ENCODE measurements at places on chromosomes 6 and 20. TPM values are rescaled to one million over a fixed set of nuclear protein-coding genes. Genes with fewer than 3 reads are reported as not detected.

DNA sequence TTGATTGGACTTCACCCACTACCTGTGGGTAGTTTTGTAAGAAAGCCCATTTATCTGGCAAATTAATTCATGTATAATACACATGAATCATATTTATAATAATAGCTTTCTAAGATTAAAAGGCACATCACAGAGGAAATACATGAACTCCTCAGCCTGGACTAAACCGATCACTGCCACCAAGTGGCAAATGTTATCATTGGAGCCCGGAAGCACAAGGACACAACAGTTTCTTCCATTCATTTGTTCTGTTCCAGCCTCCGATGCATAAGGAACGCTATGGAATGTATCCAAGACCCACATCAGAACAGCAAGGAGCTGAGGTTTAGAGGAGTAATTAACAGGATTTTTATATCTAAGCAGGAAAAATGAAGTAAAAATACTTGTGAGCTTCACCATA, 13.9 kb upstream of the IPCEF1 start:
- no peaks in the 10 kb centered on the region for H3K27me3 ChIP-seq
- no peak overlapping the region for H3K27ac ChIP-seq
- no peaks in the 10 kb centered on the region for H3K36me3 ChIP-seq
- H3K4me3 ChIP-seq = no peak overlapping the region
- peak; percentile 35 for DNase-seq

- H3K27ac ChIP-seq = no peak overlapping the region
- DNase-seq = no peak
- no peaks in the 10 kb centered on the region for H3K4me1 ChIP-seq
- no peaks in the 10 kb centered on the region for H3K27me3 ChIP-seq
- no peak overlapping the region for H3K4me3 ChIP-seq
- H3K36me3 ChIP-seq = no peaks in the 10 kb centered on the region
Observed at GRCh38 chr6:161679980-161680538, 406.2 kb upstream of the AGPAT4 start.

The NNAT gene
- not detected for total RNA-seq

DNA sequence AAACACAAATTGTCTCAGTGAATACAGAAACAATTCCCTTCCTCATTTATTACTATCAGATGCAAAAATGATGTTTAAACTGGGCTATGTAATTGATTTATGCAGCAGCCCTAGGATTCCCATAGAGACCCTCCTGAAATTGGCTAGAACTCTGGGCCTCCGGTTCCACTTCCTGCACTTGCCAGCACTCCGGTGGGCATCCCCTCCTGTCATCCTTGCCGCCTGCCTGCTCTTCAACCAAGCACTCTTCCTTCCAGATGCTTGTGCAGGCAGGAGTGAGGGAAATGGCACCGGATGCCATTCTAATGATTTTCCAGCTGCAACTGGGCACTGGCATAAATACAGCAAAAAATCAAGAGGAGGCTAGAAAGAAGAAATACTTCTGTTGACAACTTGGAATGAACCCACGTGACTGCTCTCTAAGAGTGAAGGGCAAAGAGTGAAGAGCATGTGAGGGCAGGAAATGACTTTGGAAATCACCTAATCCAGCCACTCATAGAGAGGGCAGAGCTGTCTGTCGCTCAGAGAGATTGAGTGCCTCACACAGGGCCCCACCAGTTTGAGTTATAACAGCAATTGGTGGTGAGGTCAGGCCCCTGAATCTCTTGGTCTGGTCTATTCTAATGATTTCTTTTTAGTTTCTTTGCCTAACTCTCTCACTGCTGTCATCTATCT, 3.7 kb upstream of the NEDD9 start:
- no peaks in the 10 kb centered on the region for H3K27me3 ChIP-seq
- no peak overlapping the region for H3K27ac ChIP-seq
- peaks cover 11% of the 10 kb centered on the region for H3K4me1 ChIP-seq
- no peaks in the 10 kb centered on the region for H3K36me3 ChIP-seq

The GTSF1L gene
- not detected for total RNA-seq

DNA sequence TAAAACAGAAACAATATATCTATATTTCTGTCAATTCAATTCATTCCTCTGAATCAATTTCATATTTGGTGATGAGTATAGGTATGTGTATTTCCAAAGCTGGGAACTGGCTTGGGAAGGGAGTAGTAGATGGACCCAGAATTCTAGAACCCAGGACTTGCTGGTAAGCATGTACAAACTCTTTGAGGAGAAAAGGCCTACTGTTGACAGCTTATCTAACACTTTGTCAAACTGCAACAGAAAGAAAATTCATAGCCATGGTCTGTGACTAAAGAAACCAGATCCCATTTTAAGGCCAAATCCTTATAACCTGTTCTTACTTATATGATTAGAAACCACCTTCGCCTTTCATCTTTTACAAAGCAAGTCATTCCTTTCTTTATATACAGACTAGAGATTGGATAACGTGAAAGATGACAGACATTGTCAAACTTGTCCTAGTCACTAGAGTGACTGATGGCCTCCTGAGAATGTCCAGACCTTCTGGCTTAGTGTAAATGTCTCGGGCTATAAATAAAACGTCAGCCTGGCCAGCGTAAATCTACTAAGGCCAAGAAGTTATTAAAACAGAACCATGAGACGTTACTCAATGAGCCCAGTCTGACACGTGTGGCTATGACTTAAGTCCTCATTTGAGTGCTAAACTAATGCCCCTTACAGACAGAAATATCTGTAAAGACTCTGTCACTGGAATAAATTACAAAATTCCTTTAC, 152.3 kb downstream of the ALDH8A1 start:
- H3K4me3 ChIP-seq = no peak overlapping the region
- H3K27me3 ChIP-seq = no peaks in the 10 kb centered on the region
- H3K27ac ChIP-seq = no peak overlapping the region
- no peak for DNase-seq

DNA sequence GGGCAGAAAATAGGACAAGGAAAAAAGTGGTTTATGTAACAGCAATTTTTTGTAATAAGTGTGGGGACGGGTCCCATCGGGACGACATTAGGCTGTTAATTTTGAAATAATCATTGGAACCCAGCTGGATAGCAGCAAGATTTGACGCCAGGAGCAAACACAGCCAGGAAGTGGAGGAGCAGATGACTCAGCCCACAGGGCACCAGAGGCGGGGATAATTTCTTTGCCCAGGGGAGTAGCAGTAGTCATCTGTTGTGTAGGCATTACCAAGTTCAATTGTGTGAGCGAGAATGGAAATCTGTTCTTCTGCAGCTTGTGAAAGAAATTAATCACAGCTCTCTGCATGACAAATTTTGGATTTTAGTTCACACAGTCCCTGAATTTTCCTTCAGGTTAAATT, 22.6 kb upstream of the RIN2 start:
- DNase-seq = no peak
- H3K4me1 ChIP-seq = peaks cover 10% of the 10 kb centered on the region
- H3K27me3 ChIP-seq = no peaks in the 10 kb centered on the region
- H3K27ac ChIP-seq = peak overlapping the region; percentile 21
- no peak overlapping the region for H3K4me3 ChIP-seq
- no peaks in the 10 kb centered on the region for H3K36me3 ChIP-seq

- peaks cover 9% of the 10 kb centered on the region for H3K4me1 ChIP-seq
- no peaks in the 10 kb centered on the region for H3K36me3 ChIP-seq
- no peak overlapping the region for H3K4me3 ChIP-seq
- no peaks in the 10 kb centered on the region for H3K27me3 ChIP-seq
Observed at GRCh38 chr6:169240125-169240524, 13.5 kb downstream of the THBS2 start.

The EBF4 gene
- 7.5 TPM for total RNA-seq

The DACT2 gene
- 21.1 TPM for total RNA-seq

- no peaks in the 10 kb centered on the region for H3K4me1 ChIP-seq
- H3K36me3 ChIP-seq = no peaks in the 10 kb centered on the region
- H3K27me3 ChIP-seq = no peaks in the 10 kb centered on the region
- DNase-seq = no peak
- H3K4me3 ChIP-seq = no peak overlapping the region
Observed at GRCh38 chr20:33033381-33033780, 1.9 kb downstream of the BPIFB6 start.
